ENCODE measurements at places on chromosomes 5 and 9. TPM values are rescaled to one million over a fixed set of nuclear protein-coding genes. Genes with fewer than 3 reads are reported as not detected.

Gene IL13
- not detected for total RNA-seq

Gene PCDHGA7
- 1.1 TPM for total RNA-seq

Gene NSMF
- 62.0 TPM for total RNA-seq

Gene ADAMTS16
- total RNA-seq: 3.9 TPM

Gene LEAP2
- 3.6 TPM for total RNA-seq

DNA sequence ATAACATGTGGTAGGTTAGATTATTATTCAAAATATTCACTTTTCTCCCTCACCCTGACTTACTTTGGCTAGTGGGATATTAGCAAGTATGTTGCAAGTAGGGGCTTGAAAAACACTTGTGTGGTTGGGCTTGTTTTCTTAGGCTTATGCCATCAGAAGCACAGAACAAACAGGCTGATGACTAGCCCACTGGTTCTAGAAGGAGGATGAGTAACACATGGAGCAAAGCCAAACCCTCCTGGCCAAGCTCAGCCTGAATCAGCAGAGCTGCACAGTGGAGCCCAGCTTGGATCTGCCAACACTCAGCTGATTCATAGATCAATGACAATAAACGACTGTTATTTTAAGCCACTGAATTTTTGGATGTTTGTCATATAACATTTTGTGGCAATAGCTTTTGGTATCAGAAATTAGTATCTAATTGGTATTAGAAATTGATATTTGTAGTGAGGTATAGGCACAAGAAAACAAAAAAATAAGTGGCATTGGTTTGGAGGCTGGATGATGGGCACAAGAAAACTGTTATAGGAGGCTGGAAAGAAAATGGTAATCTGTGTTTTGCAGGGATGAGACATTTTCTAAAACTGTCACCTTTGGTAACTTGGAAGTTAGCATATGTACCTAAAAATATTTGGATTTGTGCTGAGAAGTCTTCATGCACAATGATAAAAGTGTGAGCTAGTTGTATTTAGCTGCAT is 46.1 kb upstream of the ZBED3 start:
- no peak for DNase-seq

- DNase-seq: no peak
Measured at GRCh38 chr5:132749506-132749905, 2.3 kb downstream of the CCNI2 start.

- DNase-seq: no peak
Measured at GRCh38 chr5:139784488-139784887, 11.1 kb upstream of the PSD2 start.

GRCh38 chr9:36798350-36799065 is 225.8 kb downstream of the MELK start:
- DNase-seq: peak; percentile 56

GRCh38 chr5:128002425-128002824 is 81.1 kb upstream of the SLC12A2 start:
- no peak for DNase-seq

GRCh38 chr5:78476795-78477194 is 116.4 kb downstream of the SCAMP1 start:
- no peak for DNase-seq

DNA sequence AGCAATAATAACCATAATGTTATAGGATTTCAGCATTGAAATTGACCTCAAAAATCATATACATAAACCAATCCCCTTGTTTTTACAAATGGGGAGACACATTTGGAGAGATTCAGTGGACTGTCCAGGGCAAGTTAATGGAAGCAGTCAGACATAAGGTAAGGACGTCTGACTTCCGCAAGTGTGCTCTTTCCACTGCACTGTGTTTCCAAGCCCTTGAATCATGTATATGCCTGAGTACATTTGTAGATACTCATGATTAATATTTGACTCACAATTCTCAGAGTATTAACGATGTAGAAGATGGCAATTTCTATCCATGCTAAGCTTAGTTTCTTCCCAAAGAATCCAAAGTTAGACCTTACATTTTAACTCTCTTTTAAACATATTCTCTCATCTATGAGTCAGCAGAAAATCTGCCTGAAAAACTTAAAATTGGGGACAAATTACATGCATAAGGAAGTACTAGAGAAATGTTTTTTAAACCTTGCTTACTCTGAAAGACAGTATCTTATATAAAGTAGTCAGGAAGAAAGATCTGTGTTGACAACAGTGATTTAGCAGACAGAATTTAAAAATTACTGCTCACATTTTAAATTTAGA is 165.3 kb downstream of the NFIB start:
- no peak for DNase-seq

Data from neural progenitor cell (in vitro differentiated cells).